Eye (tissue), 1 donor: ENCODE measurements at places on chromosomes 16 and 17.

GRCh38 chr17:32998111-32998886, 6.7 kb downstream of the SPACA3 start:
- DNase-seq = peak; percentile 93

DNA sequence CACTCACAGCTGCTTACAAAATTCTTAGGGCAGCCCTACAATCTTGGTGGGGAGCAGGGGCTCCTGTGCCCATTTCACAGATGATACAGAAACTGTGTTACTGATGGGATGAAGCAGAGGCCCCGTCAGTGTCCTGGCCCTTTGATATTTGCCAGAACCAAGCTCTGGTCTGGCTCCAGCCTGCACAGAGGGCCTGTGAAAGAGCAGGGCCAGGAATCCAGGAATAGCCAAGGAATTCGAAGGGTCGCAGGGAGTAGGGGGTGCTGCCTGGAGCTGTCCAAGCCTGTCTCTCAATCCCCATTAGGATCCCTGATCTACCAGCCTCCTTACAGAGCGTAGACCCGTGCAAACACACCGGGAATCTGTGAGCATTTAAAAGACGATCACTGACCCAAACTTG, 86.3 kb upstream of the RCVRN start:
- DNase-seq = no peak

GRCh38 chr16:85246473-85246872, 134.2 kb upstream of the CIBAR2 start:
- DNase-seq = peak; percentile 79

GRCh38 chr17:56222255-56222654, 69.0 kb downstream of the ANKFN1 start:
- no peak for DNase-seq

GRCh38 chr17:876272-876671, 94.1 kb downstream of the MRM3 start:
- DNase-seq = no peak

DNA sequence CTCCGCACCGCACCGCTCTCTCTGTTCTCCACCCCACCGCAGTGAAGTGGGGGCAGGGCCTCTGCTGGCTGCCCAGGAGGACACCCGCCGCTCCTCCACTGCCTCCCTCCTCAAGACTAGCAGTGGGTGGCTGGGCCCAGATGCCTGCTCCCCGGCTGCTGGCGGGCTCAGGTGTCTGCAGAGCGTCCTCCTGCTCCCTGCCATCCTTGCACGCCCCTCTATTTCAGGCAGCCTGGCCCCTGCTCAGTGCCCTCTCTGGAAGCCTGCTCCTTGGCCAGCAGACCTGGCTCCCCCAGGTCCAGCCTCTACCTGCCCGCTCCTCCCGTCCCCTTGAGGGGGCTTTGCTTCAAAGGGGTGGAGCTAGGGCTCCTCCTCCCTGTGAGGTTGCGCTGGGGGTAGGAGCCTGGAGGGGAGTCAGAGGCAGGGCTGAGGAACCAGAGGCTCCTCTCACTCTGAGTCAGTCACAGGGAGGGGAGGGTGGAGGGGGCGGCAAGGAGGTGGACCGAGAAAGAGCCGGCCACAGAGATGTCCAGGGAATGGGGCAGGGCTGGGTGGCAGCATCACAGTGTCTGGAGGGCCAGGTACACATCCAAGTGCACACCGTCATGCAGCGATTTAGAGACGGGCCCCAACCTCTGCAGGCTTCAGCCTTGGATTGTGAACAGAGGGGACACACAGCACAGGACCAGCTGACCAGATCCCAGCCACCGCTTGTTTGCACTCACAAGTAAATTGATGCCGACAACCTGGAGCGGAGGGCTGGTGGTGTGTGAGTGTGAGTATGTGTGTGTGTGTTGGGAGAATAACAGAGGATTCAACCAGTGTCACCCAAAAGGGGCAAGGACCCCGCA, 9.8 kb upstream of the TMEM92 start:
- DNase-seq = peak; percentile 48

GRCh38 chr17:74344658-74345057, 17.0 kb downstream of the BTBD17 start:
- no peak for DNase-seq

- DNase-seq = peak; percentile 57
Measured at GRCh38 chr17:42407289-42407836, 15.7 kb downstream of the CAVIN1 start.

DNA sequence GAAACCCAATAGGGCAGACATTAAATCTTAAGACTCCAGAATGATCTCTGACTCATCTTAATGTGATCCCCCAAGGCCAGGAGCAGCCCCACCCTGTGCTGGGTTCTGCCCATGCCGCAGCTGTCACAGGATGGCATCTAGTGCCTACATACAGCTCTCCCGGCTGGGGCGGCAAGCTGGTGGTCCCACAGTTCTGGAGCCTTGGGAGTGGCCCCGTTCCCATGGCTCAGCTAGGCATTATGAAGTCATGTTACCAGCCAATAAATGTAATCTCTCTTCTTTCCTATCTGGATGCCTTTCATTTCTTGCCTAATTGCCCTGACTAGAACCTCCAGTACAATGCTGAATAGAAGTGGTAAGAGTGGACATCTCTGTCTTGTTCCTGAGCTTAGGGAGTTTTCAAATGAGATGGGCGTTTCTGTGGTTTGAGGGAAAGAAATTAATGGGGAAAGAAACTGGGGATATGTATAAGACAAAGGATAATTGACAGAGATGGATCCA, 95.7 kb upstream of the DNAH17 start:
- no peak for DNase-seq

- peak; percentile 5 for DNase-seq
Measured at GRCh38 chr16:53257001-53257400, 177.3 kb upstream of the RBL2 start.

DNA sequence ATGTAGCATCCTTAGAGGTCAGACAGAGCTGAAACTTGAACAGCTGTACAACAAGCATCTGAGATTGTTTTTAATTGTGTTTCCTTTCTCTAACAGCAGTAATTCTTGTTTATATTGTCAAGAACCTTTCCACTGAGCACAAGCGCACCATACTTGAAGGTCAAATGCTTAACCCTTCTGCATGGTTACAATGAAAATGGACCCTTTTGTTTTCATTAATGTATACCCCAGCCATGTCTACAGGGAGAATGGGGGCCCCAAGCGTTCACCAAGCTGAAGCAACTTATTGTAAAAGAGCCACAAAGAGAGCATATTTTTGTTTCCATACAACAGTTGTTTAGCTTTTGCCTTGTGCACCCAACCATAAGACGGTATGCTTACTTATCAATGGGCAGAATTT, 210.8 kb downstream of the FTO start:
- DNase-seq = no peak

GRCh38 chr17:74950207-74950606, 14.5 kb downstream of the OTOP3 start:
- DNase-seq = no peak

DNA sequence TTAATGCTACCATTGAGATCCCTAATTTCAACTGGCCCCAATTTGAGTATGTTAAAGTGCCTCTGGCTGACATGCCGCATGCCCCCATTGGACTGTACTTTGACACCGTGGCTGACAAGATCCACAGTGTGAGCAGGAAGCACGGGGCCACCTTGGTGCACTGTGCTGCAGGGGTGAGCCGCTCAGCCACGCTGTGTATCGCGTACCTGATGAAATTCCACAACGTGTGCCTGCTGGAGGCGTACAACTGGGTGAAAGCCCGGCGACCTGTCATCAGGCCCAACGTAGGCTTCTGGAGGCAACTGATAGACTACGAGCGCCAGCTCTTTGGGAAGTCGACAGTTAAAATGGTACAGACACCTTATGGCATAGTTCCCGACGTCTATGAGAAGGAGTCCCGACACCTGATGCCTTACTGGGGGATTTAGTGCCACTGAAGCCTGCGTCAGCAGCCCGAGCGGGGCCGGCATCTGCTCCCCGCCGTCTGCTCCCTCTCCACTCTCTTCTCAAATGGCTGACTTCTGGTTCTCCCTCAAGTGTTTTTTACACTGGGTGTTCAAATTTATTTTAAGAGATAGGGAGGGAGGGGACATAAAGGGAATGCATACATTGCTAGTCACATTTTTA, 22.9 kb downstream of the DUSP14 start:
- no peak for DNase-seq

- no peak for DNase-seq
Measured at GRCh38 chr17:68804777-68805520, 150.2 kb downstream of the ABCA8 start.

- no peak for DNase-seq
Measured at GRCh38 chr17:58420827-58421226, 3.5 kb upstream of the RNF43 start.

- no peak for DNase-seq
Measured at GRCh38 chr17:17944242-17944641, 28.0 kb downstream of the TOM1L2 start.

DNA sequence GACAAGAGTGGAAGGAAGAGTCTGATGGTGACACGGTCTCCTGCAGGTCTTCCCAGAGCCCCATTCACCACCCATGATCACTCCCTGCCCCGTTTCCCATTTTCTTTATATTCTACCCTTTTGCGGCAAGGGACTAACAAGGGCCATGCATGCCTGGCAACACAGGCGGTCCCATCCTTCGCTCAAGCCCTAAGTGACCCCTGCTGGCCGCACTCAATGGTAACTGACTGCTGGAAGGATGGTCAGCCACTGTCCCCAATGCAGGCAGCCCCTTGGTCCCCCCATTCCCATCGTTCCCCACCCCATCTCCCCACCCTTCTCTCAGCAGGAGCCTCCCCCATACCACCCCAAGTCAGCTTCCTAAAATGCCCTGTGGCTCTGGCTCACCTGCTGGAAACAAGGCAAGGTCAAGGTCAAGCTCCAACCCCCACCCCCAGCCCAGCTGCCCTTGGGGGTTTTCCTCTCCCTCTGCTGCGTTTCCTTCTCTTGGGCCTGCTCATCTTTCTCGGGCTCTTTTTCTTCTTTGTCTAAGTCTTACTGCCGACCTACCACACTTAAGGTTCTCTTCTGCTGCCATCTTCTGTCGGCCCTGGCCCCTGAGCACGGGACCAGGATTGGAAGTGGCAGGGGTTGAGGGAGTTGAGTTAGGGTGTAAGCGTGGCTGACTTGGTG, 116.0 kb downstream of the RPTOR start:
- no peak for DNase-seq
